ENCODE measurements at places on chromosomes 16 and 17. TPM values are rescaled to one million over a fixed set of nuclear protein-coding genes. Genes with fewer than 3 reads are reported as not detected.

- no peak overlapping the region for H3K27ac ChIP-seq
- H3K27me3 ChIP-seq = peaks cover 5% of the 10 kb centered on the region
- peaks cover 1% of the 10 kb centered on the region for H3K4me1 ChIP-seq
- no peaks in the 10 kb centered on the region for H3K36me3 ChIP-seq
- no peak for DNase-seq
These were observed 209.4 kb downstream of the XYLT1 start for GRCh38 chr16:17261197-17261858.

- DNase-seq = peak; percentile 68
- H3K4me1 ChIP-seq = peaks cover 37% of the 10 kb centered on the region
- H3K4me3 ChIP-seq = peak overlapping the region; percentile 83
- peak overlapping the region; percentile 100 for H3K27ac ChIP-seq
These were observed 14.4 kb downstream of the NDUFAF8 start for GRCh38 chr17:81253358-81254131.

GRCh38 chr16:69481901-69482341, 57.5 kb downstream of the CYB5B start:
- H3K4me3 ChIP-seq = peak overlapping the region; percentile 61
- peaks cover 13% of the 10 kb centered on the region for H3K4me1 ChIP-seq
- no peaks in the 10 kb centered on the region for H3K36me3 ChIP-seq
- no peak for DNase-seq
- peak overlapping the region; percentile 88 for H3K27ac ChIP-seq

- H3K27me3 ChIP-seq = no peaks in the 10 kb centered on the region
- no peak overlapping the region for H3K27ac ChIP-seq
- DNase-seq = peak; percentile 27
These were observed 176.2 kb upstream of the FAM20A start for GRCh38 chr17:68777243-68777855.

DNA sequence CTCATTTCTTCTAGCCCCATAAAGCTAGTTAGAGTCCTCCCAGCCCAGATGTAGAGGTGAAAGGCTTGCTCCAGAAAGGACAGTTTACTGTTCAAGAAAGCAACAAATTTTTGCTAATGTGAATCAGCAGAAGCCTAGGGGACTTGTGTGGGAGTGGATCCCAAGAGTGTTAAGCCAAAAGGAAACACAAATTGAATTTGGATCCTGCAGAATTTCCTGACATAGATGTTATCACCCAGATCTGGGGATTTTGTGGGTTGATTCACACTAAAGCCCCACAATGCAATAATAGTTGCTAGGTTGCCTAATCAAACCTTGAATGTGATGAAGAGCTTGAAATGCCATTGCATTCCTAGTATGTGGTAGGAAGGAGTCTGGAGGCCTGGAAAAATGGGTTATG, 135.2 kb upstream of the HS3ST3A1 start:
- no peak overlapping the region for H3K27ac ChIP-seq
- H3K4me1 ChIP-seq = no peaks in the 10 kb centered on the region
- no peaks in the 10 kb centered on the region for H3K27me3 ChIP-seq
- no peak for DNase-seq
- peaks cover 10% of the 10 kb centered on the region for H3K36me3 ChIP-seq

- no peaks in the 10 kb centered on the region for H3K27me3 ChIP-seq
- no peak overlapping the region for H3K4me3 ChIP-seq
- peaks cover 10% of the 10 kb centered on the region for H3K4me1 ChIP-seq
- H3K36me3 ChIP-seq = peaks cover 4% of the 10 kb centered on the region
These were observed 8.3 kb upstream of the HEATR6 start for GRCh38 chr17:60086818-60087591.

DNA sequence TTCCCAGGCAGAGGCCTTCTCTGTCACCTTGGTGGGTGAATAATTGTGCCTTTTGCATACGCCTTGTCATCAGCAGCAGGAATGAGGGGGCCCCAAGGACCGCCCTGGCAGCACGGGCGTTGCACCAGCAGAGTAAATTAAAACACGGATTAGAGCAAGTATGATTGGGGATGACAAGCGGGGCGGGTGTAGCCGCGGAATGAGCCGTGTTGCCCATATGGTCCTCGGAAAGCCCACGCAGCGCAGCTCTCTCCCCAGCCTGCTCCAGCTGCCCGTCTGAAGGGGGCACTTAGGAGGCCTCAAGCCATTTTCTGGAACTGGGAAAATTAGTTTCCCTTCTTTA, 299.4 kb upstream of the IRX3 start:
- no peaks in the 10 kb centered on the region for H3K36me3 ChIP-seq
- no peak overlapping the region for H3K27ac ChIP-seq

DNA sequence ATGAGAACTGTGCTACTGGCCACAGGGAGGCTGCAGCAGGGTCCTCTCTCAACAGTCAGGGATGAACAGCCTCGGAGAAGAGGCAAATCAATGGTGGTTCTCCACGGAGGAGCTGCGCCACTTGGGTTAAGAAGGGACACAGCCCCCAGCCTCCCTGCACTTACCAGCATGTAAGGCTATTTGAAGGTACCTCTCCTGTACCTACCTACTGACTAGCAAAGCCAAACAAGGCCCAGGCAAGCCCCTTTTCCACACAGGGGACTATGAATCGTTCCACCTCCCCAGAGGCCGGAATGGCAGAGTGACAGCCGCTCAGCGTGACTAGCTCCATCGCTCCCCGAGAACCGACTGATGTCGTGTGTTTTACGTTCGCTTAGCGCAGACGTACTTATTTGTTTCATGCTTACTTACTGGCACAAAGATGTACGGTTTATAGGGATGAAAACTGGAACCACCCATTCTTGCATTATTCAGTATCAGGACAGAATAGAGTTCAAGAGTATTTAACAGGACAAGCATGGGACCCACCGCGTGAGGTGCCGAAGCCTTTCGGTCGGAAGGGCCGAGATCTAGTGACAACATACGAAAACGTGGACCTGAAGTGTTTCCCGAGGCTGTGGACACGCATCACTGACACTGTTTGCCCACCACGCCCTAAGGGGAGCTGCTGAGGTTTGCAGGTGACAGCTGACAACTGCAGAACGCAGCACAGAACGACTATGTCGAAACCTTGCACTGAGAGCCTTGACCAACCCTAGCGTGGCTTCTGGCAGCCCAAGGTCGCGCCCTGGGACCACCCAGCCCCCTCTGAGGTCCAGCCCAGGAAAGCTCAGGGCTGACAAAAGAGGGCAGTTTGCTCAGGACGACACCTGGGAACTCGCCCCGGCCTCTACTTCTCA, 1.0 kb downstream of the TEPSIN start:
- H3K27ac ChIP-seq = peak overlapping the region; percentile 59
- no peaks in the 10 kb centered on the region for H3K36me3 ChIP-seq
- peaks cover 21% of the 10 kb centered on the region for H3K4me1 ChIP-seq
- no peak for DNase-seq
- peaks cover 6% of the 10 kb centered on the region for H3K27me3 ChIP-seq
- peak overlapping the region; percentile 89 for H3K4me3 ChIP-seq

DNA sequence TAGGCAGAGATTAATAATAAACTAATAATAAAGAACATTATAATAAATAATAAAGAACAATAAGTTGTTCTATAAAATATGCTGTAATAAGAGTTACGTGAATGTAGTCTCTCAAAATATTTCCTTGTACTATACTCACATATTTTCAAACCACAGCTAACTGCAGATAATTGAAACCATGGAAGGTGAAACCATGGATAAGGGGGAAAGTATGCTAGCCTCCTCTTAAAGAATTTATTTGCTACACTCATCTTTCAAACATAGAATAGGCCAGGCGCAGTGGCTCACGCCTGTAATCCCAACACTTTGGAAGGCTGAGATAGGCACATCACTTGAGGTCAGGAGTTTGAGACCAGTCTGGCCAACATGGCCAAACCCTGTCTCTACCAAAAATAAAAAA, 18.5 kb downstream of the CYTH1 start:
- peaks cover 12% of the 10 kb centered on the region for H3K4me1 ChIP-seq
- no peak overlapping the region for H3K4me3 ChIP-seq

DNA sequence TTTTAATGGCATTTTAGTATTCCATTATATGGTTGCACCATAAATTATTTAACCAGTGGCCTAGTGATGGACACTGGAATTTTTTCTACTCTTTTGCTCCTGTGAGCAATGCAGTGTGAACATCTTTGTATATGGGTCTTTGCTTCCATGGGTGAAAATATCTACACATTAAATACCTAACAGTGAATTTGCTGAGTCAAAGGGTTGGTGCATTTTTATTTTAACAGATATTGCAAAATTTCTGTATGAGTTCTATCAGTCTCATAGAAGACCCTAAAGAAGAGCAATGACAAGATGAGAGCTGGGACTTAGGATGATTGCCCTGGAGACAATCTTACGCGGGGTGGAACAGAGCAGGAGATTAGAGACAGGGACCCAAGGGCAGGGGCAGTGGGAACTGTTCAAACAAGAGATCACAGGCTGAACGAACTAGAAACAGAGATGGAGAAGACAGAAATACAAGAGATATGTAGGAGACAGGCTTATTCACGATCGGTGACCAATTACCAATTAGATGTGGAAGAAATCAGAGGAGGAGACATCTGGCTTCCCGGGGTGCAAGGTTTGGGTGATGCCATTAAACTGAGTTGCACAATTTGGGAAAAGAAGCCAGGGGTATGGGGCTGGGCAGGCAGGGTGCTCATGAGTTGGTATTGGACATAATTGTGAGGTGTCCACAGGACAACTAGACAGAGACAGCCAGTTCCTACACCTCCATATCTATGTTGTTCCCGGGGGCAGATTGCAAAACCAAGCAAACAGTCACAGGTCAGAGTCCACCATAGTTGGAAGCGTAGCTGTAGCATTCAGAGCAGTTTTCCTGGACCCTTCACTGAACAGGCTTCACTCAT, 39.9 kb upstream of the LONP2 start:
- no peak overlapping the region for H3K4me3 ChIP-seq
- H3K36me3 ChIP-seq = no peaks in the 10 kb centered on the region
- no peak overlapping the region for H3K27ac ChIP-seq
- H3K4me1 ChIP-seq = no peaks in the 10 kb centered on the region

GRCh38 chr17:58335779-58336455, 7.3 kb upstream of the TSPOAP1 start:
- DNase-seq = no peak
- peaks cover 6% of the 10 kb centered on the region for H3K27me3 ChIP-seq
- H3K4me3 ChIP-seq = peak overlapping the region; percentile 31
- peak overlapping the region; percentile 54 for H3K27ac ChIP-seq

DNA sequence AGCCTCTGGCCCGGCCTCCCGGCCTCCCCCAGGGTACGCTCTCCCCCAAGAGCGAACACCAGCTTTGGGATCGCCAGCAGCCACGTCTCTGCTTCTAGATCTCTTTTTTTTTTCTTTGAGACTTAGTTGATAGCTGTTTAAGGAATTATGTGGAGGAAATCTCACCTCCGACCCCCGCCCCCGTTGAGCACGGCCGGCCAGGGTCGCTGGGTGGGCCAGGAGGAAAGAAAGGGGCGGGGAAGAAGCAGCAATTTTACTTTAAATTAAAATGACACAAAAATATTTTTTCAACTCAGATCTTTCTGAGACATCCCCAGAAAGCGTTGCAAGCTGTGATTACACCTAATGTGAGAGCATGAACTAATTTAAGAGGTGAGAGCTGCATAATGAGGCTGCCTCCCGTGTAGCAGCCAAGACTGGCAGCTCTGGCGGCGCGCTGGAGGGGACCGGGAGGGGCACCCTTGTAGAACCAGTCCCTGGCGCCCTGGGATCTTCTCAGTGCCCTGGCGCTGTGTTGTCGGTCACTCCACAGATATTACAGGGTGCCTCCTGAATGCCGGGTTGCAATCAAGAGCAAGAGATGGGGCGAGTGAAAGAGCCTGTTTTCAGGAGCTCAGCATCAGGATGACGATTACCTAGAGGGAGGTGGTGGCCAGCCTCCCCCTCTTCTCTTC, 1.9 kb upstream of the CBLN1 start:
- H3K4me3 ChIP-seq = peak overlapping the region; percentile 88
- no peaks in the 10 kb centered on the region for H3K36me3 ChIP-seq
- peaks cover 21% of the 10 kb centered on the region for H3K27me3 ChIP-seq
- H3K4me1 ChIP-seq = peaks cover 9% of the 10 kb centered on the region
- no peak overlapping the region for H3K27ac ChIP-seq

GRCh38 chr17:15157051-15157450, 108.1 kb downstream of the PMP22 start:
- no peak overlapping the region for H3K27ac ChIP-seq
- no peaks in the 10 kb centered on the region for H3K27me3 ChIP-seq
- DNase-seq = no peak
- no peaks in the 10 kb centered on the region for H3K4me1 ChIP-seq
- H3K36me3 ChIP-seq = peaks cover 5% of the 10 kb centered on the region
- H3K4me3 ChIP-seq = no peak overlapping the region

DNA sequence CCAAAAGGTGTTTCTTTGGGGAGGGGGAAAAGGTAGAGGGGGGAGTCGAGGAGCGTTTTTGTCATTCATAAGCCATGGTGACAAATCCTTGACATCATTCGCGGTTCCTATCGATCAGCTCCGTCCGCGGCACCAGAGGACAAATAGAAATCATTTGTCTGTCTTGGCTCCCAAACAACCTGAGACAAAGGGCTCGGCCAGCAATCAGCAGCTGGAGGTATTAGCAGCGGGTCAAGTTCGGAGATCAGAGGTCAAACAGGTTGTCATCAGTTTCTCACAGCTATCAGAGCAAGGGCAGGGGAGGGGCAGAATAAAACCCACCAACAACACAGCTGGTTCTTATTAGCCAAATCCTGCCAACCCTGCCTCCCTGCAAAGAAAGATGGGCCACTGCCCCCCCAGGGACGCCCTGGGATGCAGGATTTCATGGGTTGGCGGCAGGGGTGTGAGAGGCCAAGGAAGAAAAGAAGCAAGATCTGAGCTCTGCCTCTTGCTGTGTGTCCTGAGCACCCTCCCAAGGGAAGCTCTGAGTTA, 145.3 kb upstream of the LHX1 start:
- no peak overlapping the region for H3K4me3 ChIP-seq
- DNase-seq = no peak
- peaks cover 7% of the 10 kb centered on the region for H3K4me1 ChIP-seq
- no peak overlapping the region for H3K27ac ChIP-seq

- no peak overlapping the region for H3K4me3 ChIP-seq
- no peak for DNase-seq
- H3K36me3 ChIP-seq = no peaks in the 10 kb centered on the region
- H3K27ac ChIP-seq = no peak overlapping the region
- H3K4me1 ChIP-seq = no peaks in the 10 kb centered on the region
These were observed 85.7 kb upstream of the XYLT1 start for GRCh38 chr16:17556276-17557052.

DNA sequence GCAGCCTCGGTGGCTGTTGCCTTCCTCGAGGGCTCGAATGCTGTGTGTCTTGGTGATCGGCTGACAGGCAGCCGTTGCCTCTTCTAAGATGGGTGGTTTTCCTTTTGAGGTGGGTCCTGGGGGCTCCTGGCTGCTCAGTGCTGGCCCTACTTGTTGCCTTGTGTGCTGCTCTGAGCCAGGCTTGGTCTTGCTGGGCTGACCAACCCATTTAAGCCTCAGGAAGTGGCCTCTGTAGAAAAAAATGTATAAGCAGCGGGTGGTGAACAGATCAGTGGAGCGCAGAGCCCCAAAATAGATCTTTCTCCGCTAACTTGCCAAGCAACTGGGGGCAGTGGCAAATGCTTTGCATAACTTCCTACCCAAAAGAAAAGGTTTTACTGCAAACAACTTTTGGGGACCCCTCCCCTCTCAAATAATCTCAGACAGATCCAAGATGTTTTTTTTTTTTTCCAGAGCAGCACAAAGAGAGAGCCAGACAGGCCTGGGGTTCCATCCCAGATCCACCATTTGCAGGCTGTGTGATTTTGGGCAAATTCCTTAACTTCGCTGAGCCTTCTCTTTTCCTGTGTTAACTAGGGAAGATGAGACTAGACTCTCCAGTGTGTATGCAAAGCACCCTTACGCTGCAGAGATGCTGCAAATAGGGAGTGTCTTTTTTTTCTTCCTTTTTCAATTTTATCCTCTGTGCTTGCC, 42.5 kb downstream of the PLCG2 start:
- H3K27me3 ChIP-seq = peaks cover 1% of the 10 kb centered on the region
- DNase-seq = no peak
- H3K4me1 ChIP-seq = no peaks in the 10 kb centered on the region
- H3K27ac ChIP-seq = no peak overlapping the region

The WFIKKN1 gene
- total RNA-seq = 61.9 TPM

The NOD2 gene
- 0.34 TPM for total RNA-seq

The KRTAP4-2 gene
- not detected for total RNA-seq

The TBX6 gene
- 0.86 TPM for total RNA-seq

The MARCHF10 gene
- total RNA-seq = not detected

The MPV17L gene
- total RNA-seq = 0.34 TPM

The CLEC3A gene
- not detected for total RNA-seq

All from glutamatergic neuron (in vitro differentiated cells).